ENCODE measurements at places on chromosomes 6 and 20. TPM values are rescaled to one million over a fixed set of nuclear protein-coding genes. Genes with fewer than 3 reads are reported as not detected.

BMP6 gene
- total RNA-seq = 5.1 TPM

BTNL2 gene
- total RNA-seq = not detected

TTK gene
- total RNA-seq = not detected

RBM38 gene
- 53.7 TPM for total RNA-seq

SLC22A16 gene
- total RNA-seq = not detected

NKAIN4 gene
- total RNA-seq = not detected

GRCh38 chr6:148332088-148332487, 10.6 kb upstream of the SASH1 start:
- DNase-seq = no peak

DNA sequence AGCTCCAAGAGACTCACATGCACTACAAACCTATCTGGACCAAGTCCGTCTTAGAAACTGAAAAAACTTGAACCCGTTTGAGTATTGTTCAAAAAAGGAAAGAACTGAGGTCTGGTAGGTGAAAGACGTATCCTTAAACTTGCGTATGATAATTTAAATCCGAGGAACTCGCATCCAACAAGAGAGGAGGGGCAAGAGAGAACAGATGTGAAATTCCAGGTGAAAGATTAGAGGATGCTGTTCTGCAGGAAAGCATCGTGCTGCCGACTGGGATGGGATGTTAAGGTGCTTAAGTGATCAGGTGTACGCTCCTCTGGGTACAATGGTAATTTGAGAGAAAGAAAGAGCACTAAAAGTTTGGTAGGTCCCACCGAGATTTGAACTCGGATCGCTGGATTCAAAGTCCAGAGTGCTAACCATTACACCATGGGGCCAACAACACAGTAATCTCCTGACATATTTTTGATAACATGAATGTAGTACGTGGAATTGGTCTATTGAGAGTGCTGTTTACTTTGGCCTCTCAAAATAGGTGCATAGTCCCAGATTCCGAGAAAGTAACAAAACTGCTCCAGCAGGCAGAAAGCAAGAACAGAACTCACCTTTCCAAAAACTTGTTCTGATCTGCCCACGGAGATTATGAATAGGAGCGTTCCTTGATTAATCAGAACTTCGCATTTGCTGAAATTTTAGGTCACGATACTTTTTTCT, 53.5 kb upstream of the BTN3A2 start:
- no peak for DNase-seq

DNA sequence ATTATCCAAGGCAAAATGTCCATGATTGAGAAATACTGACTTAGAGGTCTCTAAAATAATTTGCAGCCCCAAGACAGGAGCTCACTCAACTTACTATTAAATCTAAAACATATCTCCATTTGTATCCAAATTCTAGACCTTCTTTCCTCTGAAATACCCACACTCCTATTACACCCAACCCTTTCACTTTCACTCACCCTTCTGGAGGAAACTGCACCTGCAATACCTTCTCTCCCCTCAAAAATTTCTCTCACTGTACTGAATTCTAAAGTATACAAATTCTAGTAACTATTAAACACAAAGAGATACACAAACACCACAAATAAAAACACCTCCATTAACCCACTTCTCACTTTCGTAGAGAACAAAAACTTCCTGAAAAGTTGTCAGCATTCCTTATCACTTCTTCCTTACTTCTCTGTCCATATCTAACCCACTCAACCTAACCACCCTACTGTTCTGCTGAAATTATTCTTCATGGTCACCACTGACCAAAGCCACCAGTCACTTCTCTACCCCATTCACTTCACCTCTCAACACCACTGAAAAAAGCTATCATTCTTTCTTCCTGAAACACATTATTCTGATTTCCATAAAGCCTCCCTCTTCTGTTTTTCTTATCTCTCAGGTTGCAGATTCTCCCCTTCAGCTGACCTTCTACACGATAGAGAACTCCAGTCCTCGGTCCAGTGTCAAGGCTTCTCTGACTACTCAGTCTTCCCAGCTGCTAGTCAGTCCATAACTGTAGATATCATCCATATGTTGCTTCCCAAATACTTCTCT, 12.0 kb downstream of the LMBRD1 start:
- DNase-seq = no peak

DNA sequence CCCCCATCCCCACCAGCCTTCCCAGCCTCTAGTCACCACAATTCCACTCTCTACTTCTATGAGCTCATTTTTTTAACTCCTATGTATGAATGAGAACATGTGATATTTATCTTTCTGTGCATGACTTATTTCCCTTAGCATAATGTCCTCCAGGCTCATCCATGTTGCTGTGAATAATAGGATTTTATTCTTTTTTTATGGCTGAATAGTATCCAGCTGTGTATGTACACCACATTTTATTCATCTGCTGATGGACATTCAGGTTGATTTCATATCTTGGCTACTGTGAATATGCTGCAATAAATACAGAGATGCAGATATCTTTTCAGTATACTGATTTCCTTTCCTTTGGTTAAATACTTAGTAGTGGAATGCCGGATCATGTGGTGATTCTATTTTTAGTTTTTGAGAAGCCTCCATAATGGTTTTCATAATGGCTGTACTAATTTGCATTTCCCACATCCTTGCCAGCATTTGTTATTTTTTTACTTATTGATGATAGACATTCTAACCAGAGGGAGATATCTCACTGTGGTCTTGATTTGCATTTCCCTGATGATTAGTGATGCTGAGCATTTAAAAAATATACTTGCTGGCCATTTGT, 194.9 kb downstream of the PACRG start:
- DNase-seq = no peak

GRCh38 chr6:22350109-22350508, 53.3 kb upstream of the PRL start:
- DNase-seq = no peak

- peak; percentile 22 for DNase-seq
Measured at GRCh38 chr6:105485456-105485855, 82.6 kb upstream of the PREP start.

- DNase-seq = no peak
Measured at GRCh38 chr6:56725254-56725653, 82.6 kb upstream of the DST start.

- no peak for DNase-seq
Measured at GRCh38 chr20:2255926-2256531, 39.8 kb upstream of the TGM3 start.

DNA sequence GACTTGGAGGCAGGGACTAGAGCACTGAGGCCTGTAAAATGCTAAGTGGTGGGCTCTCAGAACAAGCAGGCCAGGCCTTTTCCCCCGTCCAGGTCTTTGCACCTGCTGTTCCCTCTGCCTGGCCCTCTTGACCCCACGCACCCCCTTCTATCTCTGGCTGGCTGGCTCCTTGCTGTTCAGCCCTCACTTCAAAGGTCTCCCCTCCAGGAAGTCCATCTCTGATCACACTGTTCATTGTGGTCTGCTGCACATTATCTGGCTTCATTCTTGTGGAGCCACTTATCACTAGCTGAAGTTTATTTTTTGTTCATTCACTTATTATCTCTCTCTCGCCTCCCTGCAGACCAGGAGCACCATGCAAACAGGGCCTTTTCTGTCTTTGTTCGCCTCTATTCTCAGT, 24.5 kb downstream of the SLC13A3 start:
- no peak for DNase-seq

GRCh38 chr20:36720510-36720909, 25.4 kb downstream of the NDRG3 start:
- no peak for DNase-seq

- DNase-seq = no peak
Measured at GRCh38 chr6:143806282-143807102, 36.6 kb upstream of the LTV1 start.

- DNase-seq = no peak
Measured at GRCh38 chr6:26133730-26134129, 46.5 kb downstream of the HFE start.

DNA sequence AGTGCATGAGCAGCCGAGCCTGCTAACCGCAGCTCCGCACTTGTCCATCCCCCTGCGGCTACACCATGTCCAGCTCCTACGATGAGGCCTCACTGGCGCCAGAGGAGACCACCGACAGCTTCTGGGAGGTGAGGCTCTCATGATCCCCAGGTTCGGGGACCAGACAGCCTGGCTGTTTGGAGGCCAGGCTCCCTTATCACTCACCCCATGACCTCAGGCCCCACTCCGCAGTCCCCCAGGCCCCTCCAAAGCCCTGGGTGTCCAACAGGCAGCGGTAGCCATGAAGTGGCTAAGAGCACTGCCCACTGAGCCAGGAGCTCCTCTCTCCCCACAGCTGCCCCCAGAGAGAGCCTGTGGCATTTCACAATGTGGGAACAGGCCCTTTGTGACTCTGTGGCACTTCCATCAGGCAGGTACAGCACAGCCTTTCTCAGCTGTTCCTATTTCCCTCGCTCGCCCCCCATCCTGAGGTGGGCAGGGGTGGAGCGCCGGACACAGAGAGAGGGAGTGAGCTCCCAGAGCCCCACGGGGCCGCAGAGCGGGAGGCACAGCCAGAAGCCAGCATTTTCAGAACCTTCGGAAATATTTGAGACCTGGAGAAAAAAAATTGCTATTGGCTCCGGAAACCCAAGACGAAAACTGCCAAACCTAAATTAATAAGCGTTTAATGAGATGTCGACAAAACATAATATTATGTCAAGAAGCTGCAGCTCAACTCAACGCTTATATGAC, 29.7 kb downstream of the SPDEF start:
- DNase-seq = peak; percentile 29

- DNase-seq = no peak
Measured at GRCh38 chr6:77561768-77562314, 91.0 kb upstream of the MEI4 start.

DNA sequence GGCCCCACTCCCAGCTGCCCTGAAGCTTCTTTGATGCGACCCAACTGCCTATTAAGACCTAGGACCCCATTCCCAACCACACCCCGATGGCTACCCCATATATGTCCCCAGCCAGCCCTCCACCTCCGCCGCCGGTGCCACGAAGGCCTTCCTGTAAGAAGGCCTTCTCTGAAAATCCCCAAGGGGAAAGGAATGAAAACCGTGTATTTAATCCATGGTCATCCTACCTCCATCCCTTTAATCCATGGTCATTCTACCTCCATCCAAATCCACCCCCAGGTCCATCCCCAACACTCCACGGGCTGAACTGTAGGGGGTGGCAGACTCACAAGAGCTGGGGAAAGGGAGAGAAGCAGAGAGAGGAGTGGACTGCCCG, 545 bp upstream of the VSX1 start:
- no peak for DNase-seq

GRCh38 chr6:83072726-83073125, 5.3 kb downstream of the DOP1A start:
- no peak for DNase-seq

- no peak for DNase-seq
Measured at GRCh38 chr6:16756660-16757255, 4.5 kb downstream of the ATXN1 start.

- no peak for DNase-seq
Measured at GRCh38 chr20:19944772-19945459, 72.2 kb upstream of the NAA20 start.

GRCh38 chr6:135173989-135174484, 7.1 kb upstream of the MYB start:
- DNase-seq = no peak

DNA sequence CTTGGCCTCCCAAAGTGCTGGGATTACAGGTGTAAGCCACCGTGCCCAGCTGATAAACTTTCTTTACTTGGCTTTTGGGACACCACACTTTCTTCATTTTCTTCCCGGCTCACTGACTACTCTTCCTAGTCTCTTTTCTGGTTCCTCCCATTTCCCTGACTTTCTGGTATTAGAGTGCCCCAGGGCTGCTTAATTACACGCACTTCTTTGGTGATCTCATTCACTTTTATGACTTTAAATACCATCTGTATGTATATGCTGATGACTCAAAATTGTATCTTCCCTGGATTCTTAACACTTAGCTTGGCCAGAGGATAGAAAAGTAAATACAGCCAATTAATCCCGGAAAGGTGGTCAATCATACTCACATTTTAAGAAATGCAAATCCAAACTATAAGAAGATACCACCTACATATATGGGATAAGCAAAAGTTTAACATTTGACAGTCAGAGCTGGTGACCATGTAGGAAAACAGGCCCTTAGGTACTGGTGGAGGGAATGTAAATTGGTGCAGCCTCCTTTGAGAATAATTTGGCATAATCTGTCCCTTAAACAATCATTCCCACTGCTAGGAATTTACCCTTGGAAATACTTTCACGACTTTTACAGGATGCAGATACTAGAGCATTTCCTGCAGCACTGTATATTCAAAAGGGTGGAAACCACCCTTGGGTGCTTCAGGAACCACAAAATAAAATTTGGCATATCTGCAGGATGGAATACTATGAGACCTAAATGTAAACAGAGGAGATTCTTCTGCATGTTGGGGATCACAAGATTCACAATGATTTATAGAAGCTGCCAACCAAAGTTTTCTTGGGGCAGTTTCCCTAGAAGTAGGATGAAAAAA, 9.4 kb upstream of the NANP start:
- DNase-seq = no peak

- no peak for DNase-seq
Measured at GRCh38 chr20:23554401-23554800, 13.9 kb downstream of the CST9L start.

- no peak for DNase-seq
Measured at GRCh38 chr6:55778705-55779104, 96.7 kb downstream of the BMP5 start.

Measured in heart left ventricle (tissue), 16 donors.